ENCODE measurements at places on chromosomes 5 and 9.
A peak's percentile ranks its signal among the peaks of the same experiment; 100 is the strongest.

GRCh38 chr5:93591323-93591945 is 8.4 kb downstream of the NR2F1 start:
- no peak for DNase-seq

DNA sequence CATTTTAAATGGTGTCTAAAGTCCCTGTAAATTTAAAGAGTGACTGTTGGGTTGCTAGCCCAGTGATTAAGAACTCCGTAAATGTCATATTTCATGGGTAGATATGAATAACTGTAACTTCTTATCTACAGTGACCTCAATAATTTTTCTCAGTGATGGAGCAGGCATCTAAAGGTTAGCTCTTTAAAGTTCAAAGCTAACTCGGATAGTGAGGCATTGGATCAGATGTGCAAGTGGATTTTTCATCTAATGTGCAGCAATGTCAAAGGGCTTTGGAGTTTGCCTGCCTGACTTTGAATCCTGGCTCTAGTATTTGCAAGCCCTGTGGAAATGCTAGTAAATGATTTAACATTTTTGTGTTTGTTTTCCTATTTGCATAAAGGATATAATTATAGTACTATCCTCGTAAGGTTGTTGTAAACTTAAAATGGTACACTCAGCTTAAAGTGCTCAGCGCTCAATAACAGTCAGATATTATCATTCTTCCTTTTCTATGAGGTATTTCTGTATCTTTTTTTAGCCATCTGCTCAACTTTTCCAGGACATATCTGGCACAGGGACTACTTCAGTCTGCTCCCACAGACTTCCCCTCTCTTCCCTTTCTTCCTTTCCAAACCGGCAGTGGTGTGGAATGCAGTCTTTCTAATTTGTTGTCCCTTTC is 163.7 kb upstream of the ELL2 start:
- DNase-seq: no peak

GRCh38 chr9:37531699-37532098 is 44.5 kb downstream of the FBXO10 start:
- no peak for DNase-seq

DNA sequence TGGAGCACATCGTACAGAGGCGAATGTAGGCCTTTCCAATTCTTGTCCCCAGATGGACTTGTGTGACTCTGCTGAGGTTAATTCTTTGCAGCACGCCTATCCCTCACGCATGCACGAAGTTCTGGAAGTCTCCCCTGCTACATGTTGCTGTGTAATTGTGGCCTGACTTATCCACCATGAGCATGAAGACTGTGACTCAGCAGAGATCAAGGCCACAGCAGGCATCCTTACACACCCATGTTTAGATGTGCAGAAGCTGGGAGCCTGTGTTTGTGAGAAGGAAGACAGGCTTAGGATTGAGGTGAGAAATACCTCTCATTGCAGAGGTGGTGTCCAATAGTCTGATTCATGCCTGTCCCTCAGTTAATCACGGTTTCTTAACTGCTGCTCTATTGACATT is 135.6 kb downstream of the ICE1 start:
- DNase-seq: no peak

DNA sequence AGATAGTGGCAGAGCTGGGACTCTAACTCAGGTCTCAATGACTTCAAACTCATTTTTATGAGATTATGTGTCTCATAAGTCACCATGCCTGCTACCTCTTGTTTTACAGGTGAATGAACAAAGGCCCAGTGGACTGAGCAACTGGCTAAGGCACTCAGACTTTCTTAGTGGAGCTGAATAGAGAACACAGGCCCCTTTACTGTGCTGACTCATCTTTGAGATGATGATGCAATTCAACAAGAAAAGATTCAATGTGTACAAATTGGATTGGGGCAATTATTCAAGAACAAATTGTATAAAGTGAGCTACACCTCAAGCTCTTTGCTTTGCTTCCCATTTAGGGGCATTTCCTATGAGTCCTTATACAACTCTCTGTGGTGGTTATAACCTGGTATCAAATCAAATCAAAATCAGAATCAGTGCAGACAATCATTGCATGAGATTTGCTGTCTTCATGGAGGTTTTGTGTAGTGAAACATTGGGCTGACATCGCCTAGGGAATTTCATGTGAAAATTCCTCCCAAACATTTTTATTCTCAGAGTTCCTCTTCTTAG is 84.3 kb upstream of the PPP2R2B start:
- no peak for DNase-seq

- no peak for DNase-seq
Measured at GRCh38 chr5:68557162-68557936, 341.8 kb downstream of the PIK3R1 start.

DNA sequence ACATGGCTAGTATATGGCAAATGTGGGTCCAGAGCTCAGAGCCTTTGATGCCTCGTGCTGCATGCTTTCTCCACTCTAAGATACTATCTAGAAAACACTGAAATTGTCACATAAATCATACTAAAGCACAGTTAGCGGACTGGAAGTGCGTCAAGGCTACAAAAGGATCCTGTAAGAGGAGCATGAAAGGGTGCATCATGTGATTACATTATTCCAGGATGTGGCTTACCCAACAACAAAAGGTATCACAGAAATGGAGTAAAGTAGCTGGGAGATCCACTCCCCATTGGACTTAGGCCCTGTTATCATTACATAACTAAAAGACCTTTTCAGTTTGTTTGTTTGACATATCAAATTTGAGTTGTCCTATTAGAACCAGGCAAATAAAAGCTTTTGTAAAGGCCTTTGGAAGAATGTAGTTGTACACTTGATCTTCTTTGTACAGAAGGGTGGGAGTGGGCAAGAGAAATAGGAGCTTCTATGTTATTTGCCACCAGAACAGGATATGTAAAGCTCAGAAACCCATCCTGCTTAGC is 6.9 kb downstream of the SLC31A1 start:
- no peak for DNase-seq

DNA sequence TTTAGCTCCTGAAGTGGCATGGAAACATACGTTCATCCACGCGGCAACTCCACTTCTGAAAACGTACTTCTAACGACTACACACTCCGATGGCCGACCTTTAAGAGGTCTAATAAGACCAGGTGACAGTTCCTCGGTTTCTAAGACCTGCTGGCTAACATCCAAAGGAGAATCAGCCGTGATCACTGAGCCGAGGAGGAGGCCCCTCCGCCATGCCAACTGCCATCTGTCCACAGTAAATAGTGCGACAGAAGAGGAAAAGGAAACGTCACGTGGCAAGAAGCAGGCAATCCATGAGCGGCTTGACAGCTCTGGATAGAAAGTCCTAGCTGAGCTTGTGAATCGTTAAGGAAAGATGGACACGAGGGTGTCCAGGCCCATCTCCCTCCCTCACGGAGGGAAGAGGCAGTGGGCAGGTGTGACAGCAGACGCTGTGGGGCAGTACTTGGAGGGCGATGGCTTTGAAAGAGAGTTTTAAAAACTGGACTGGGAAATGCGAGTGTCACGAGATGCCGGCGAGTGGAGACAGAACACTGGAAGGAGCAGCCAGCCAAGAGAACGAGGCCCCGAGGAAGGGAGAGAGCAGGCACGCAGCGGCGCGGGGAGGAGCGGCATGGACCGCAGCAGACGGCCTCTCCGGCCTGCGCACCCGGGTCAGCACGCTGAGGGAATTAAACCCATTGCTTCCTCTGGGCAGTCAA is 66.7 kb upstream of the TBC1D9B start:
- no peak for DNase-seq

- DNase-seq: no peak
Measured at GRCh38 chr5:32319926-32320543, 7.3 kb upstream of the MTMR12 start.

GRCh38 chr5:170552621-170553115 is 48.8 kb downstream of the KCNIP1 start:
- DNase-seq: peak; percentile 9

- DNase-seq: no peak
Measured at GRCh38 chr9:136648751-136649150, 14.0 kb upstream of the EGFL7 start.

- DNase-seq: no peak
Measured at GRCh38 chr5:74251141-74252035, 389.1 kb downstream of the ENC1 start.

DNA sequence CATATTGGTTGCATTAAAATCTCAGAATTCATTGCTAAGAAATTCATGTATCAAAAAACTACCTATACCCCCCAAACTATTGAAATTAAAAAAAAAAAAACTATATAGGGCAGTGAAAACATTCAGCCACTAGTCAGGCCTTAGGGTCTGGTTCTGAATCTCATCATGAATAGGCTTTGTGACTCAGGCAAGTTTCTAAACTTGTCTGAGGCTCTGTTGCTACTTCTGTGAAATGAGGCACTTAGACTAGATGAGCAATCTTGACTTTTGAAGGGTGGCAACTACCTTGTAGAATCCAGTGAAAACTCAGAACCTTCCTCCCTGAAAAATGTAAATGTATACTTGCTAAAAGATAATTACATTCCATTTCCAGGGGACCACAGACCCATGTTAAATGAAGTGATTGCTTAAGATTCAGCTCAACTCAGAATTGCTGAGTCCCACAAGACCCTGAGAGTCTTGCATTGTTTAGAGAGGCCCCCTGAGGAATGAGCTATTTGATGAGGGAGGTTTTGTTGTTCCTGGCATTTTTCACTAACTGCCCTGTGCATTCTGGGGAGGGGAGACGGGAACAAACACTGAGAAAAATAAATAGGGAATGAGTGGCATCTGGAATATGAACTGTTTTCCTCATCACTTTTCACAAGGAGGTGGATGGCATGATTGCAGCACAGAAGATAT is 29.5 kb downstream of the RAI14 start:
- no peak for DNase-seq

DNA sequence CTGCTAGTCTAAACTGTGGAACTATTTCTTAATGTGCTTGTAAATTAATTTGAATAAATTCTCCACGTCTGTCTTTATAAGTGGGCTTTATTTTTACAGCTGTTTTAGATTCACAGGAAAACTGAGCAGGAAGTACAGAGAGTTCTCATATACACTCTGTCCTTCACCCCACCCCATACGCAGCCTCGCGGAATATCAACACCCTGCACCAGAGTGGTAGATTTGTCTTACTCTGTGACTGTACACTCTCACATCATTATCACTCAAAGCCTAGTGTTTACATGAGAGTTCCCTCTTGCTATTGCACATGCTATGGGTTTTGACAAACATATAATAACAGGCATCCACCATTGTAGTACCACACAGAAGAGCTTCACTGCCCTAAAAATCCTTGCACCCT is 179.7 kb upstream of the DAB2 start:
- DNase-seq: no peak

GRCh38 chr5:5217371-5217770 is 77.2 kb downstream of the ADAMTS16 start:
- DNase-seq: no peak

DNA sequence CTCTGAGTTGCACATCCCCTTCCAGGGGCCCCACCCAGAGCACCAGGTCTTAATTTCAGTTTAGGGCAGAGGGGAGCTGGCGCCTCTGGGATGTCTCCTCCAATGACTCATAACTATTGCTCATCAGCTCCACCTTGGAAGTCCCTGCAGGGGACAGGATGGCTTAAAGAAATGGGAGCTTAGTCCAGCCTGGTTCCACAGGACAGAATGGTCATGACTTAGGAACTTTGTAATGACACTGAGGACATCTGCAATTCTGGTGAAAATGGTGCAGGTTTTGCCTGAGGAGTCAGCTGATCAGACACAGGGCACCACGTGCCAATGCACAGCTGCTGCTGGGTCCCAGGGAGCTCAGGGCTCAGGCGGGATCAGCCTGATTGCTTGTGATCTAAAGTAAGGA is 16.4 kb upstream of the PPP1R26 start:
- no peak for DNase-seq

DNA sequence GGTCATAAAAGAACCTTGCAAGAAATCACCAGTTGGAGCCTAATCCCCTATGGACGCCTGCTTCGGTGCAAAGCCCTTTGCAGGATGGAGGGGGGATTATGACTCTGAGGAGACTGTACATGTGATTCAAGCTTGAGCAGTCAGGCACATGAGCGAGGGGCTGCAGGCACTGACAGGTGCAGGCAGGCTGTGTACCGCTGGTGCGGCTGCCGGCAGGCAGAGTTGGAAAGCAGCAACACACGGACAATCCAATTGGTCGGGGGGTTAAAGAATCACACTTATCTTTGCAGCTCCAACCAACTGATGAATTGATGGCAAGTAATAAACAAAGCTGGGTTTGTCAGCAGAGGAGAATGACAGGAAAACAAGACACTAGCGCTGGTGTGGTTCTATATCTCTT is 5.7 kb downstream of the WHRN start:
- no peak for DNase-seq

DNA sequence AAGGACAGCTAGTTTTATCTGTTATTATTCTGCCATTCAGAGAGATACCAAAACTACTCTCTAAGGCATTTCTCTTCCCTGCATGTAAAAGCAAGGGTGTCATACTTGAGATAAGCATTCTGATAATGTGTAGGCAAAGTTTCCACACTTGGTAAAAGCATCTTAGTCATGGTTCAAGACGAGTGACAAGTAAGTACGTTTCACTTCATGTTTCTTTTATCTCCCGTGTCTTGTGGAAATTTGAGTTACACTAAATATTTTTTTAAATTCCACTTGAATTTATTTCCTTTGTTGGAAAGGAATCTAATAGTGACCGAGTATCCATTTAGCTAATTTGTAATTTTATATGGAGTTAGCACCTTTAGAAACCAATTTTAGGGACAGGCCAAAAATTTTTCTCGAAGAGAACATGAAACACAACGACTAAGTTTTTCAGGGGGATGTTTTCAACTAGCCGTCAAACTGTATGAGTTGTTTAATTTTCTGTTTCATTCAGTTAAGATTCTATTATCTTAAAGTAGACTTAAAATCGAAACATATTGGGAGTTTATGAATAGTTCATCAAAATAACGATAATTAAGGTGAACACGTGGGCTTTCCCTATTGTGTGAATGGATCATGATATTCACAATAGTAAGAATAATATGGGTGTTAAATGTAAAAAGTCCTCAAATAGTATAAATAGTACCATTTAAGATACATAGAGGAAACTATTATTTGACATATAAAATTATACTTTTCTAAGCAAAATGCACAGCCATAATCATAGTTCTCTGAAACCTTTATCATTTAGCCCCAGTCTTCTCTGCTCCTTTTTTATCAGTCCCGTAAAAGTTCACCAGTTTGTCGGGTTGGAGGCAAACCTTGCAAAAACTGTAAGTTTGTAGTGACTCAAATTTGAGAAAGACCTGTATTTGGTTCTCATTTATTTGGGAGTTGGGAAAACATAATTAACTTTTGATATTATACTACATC is 1.6 kb downstream of the RFESD start:
- DNase-seq: no peak

GRCh38 chr5:72448368-72448767 is 58.8 kb downstream of the ZNF366 start:
- no peak for DNase-seq

DNA sequence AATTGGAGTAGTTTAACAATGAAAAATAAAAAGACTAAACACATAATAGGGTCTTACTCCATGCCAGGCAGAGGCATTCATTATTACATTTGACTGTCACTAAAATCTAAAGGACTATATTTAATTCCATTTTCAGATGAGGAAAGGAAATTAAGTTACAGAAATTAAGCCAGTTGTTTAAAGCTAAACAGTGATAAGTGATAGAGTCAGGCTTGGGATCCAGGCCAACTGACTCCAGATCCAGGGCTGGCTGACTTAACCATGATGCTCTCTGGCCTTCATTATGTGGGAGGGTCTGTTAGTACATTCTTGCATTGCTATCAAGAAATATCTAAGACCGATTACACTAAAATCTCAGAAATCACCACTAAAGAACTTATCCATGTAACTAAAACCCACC is 107.2 kb downstream of the ARHGEF28 start:
- no peak for DNase-seq
